ENCODE measurements at places on chromosomes 5 and 9.
A peak's percentile ranks its signal among the peaks of the same experiment; 100 is the strongest.

DNA sequence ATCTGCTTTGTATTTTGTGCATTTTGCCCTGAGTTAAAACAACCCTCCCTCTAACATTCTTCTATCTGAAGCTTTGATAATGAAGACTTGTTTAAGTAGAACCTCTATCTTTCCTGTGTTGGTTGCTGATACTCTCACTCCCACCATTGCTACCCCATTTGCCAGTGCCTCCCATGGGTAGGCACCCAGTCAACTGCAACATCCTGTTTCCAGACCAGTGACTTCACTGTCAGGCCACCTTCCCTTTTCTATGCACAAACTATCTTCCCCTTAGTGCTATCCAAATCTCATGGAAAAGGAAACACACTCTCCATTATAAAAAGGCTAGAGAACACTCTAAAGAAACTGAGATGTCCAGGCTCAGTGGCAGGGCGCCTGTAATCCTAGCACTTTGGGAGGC is 5.6 kb upstream of the IARS1 start:
- DNase-seq: no peak

- no peak for DNase-seq
These were observed 17.3 kb downstream of the NAIF1 start for GRCh38 chr9:128049843-128050242.

DNA sequence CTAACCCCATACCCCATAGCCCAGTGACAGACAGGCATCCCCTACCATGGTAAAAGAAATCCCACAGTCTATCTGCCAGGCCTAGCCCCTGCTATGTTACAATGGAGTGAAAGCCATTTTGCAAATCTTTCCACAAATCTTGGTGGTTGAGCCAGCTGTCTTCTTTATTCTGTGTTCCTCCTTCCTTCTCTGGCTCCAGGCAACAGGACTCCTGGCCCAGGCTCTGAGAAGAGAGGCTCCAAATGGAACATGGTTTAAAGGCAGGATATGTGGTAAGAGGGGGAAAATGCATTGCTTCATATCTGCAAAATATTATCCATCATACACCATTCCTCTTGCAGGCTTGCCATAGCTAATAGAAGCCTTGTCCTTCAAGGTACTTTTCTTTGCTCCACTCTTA is 25.2 kb downstream of the FGF1 start:
- DNase-seq: no peak

- no peak for DNase-seq
These were observed 341.2 kb downstream of the CAAP1 start for GRCh38 chr9:26551451-26551850.

GRCh38 chr5:80763873-80764647 is 109.3 kb upstream of the DHFR start:
- no peak for DNase-seq

DNA sequence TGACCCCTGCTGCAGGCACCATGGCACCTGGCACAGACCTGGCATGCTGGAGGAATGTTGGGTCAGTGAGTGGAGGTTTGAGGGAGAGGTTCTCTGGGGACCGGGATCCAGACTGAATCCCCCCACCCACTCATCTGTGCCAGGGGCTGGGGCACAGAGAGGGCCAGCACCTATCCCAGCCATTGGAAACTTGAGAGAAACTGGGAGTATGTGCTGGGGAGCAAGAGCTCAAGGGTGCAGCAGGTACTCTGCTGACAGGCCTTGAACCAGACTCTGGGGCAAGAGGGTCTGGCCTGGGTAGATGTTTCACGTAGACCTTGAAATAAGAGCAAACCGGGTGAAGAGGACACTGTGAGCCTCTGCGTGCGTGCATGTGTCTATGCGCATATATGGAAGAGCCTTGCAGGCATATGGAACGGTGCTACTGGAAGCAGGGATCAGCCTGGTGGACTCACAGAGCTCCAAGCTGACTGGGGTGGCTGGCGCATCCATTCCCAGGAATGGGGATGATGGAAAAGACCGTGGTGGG is 8.8 kb downstream of the FGF18 start:
- DNase-seq: no peak

- DNase-seq: no peak
These were observed 117.7 kb downstream of the MARCHF3 start for GRCh38 chr5:126912616-126913200.

GRCh38 chr5:152527358-152528052 is 122.4 kb upstream of the NMUR2 start:
- no peak for DNase-seq

DNA sequence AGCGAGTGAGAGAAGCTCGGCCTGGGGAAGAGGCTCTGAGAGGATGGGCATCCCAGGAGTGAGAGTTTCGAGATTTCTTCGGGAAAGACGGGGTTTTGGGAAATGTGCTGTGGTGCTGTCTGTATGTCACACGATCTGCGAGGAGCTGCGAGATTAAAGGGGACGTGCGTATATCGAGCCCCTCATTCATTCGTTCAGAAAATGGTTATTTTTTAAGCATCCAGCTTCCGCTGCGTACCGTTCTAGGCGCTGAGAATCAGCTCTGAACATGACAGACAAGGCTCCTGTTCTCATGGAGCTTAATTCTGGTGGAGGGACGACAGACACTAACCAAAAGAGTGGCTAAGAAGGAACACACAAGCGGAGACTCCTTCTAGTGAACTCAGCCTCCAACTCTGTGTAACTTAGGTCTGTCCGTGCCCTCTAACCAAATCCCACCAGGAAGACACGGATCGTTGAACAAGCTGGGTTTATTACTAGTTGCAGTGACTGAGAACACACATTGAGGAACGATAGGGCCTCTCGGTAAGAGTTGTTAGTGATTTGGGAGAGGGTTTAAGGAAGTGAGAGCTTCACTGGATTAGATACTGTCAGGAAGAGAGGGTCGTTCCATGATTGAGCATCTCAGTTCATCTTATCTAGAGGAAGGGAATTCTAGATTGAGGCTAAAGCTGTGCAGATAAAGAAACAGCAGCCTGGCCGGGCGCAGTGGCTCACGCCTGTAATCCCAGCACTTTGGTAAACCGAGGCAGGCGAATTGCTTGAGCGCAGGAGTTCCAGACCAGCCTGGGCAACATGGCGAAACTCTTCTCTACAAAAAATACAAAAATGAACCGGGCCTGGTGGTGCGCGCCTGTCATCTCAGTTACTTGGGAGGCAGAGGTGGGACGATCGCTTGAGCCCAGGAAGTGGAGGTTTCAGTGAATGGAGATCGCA is 1.0 kb upstream of the FBXW11 start:
- DNase-seq: no peak

GRCh38 chr9:134346151-134346550 is 19.9 kb downstream of the RXRA start:
- no peak for DNase-seq

DNA sequence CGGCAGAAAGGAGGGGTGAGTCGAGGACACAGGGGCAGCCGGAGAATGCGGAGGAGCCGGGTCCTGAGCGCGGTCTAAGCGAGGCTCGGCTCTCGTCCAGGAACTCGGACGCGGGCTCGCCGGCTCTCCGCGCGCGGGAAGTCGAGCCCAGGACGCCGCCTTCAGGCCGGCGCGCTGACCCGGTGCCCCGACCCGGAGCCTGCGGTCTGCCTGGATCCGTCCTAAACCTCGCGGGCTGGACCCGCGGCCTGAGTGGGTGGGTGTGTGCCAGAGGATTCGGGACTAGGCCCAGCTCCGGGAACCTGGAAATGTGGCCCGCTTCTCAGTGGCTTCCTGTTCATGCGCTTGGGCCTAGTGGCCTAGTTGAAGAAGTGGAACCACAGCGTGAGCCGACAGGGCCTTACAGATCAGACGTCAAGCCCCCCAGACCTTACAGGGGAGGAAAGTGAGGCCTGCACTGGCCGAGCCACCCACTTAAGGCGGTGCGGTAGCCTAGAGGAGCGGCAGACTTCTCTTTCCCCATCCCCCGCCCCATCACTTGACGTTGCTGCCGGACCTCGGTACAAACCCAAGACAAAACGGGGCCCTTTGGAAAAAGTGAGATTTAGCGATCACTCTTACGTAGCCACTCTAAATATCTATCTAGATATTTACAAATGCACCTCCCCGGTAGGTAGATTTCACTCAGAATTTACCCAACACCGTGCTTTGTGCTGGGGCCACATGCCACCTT is 1.2 kb downstream of the CDKN2B-AS1 start:
- peak; percentile 53 for DNase-seq

DNA sequence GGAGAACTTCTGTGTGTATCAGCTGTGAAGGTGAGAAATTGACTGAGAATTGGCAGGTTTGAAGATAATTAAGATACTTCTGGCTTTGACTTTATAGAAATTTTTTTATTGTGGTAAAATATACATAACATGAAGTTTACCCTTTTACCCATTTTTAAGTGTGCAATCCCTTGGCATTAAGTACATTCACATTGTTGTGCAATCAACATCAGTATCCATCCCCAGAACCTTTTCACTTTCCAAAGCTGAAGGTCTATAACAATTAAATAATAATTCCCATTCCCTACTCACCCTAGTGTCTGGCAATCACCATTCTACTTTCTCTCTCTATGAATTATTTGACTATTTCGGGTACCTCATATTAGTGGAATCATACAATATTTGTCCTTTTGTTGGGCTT is 69.9 kb downstream of the ACTBL2 start:
- no peak for DNase-seq

DNA sequence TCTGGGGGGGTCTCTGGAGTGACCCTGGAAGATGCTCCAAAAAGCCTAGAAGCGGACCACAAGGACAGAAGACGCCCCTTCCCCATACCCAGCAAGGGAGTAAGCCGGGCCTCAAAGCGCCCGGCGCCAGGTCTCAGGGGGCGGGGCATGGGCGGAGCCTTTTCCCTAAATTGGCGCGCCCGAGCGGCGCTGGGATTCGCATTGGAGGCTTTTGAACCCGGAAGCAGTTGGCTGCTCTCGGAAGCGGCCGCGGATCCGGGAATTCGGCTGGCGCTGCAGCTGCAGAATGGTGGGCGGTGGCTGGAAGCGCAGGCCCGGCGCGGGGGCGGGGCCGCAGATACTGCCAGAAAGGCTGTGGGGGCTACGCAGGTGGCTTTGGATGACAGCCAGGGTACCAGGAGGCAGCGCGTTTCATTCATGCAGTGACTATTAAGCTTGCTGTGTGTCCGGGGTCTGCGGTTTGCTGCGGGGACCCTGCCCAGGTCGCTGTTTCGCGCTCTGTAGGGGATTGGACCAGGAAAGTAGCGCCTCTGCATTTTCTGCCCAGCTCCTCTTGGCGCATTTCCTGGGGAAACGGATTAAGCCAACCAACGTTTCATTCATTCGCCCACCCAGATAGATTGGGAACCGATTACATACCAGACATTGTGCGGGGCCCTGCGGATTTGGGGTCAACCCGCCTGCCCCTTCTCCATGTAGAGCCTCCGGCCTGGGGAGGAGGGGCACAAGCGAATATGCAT is 83.0 kb upstream of the FREM1 start:
- DNase-seq: peak; percentile 92

DNA sequence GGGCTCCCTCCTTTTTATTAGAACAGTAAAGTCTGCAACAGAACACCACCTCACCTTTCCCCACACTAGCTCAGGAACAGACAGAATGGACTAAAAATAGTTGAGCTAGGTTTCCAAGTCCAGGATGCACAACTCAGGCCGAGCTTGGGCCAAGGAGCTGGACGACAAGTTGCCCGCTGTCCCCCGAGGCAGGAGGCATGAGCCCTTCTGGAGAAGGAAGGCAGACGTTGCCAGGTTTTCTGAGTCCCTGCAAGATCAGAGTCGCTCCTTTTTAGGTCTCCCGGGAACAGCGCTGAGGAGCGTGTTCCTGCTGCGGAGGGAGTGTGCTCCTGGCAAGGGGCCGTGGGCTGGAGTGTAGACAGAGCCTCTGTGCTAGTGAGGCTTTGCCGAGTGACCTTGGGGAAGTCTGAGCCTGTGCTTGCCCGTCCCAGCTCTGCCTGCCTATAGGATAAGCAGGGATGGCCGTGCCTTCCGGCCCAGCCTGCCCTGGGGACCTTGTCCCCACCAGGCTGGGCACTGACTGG is 121.6 kb downstream of the WNK2 start:
- DNase-seq: no peak

DNA sequence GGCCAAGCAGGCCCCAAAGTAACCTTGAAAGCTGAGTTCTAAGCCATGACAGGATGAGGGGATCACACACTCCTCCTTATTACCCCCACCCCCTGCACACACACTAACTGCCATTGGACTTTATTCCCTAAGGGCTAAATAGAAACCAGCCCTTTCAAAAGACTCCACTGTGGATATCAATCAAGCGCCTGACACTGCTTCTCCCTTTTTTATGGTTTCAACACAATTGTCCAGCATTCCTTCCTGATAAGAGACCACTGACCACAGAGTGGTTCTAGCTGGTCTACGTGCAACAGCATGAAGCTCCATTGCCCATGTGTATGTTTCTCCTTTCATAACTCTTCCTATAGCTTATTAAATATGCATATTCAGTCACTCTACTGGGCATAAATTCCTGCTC is 34.7 kb downstream of the PAEP start:
- no peak for DNase-seq

DNA sequence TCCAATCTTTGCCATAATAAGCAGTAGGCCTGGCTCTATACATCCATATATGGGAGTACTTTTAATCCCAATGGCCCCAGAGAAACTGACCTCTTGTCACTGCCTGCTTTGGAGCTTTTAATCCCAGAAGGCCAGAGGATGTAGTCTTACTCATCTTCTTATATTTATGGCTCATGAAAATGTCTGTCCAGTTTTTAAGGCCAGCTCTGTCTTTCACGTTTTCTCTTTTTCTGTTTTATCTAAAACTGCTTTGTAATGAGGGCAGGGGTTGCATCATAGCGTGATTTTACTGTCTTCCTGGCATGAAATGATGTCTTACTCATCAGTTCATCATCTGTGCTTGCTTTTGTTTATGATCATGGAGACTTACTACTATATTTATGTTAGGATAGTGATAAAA is 1094.9 kb downstream of the MAT2B start:
- no peak for DNase-seq

DNA sequence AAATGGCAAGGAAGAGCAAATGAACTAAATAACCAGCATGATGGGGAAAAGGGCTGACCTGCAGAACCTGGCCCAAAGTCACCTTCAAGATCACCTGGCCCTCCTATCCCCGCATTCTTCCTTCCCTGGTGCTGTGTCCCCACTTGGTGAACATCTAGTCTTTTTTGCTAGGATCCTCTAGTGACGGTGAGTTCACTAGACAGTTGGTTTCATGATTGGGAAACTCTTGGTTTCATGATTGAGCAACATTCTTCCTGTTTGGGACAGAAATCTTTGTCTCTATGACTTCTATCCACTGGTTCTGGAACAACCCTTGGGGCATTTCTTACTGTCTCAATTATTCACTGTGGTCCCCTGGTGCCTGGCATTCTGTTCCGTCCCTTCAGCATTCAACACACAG is 50.2 kb upstream of the DAB2IP start:
- DNase-seq: no peak

DNA sequence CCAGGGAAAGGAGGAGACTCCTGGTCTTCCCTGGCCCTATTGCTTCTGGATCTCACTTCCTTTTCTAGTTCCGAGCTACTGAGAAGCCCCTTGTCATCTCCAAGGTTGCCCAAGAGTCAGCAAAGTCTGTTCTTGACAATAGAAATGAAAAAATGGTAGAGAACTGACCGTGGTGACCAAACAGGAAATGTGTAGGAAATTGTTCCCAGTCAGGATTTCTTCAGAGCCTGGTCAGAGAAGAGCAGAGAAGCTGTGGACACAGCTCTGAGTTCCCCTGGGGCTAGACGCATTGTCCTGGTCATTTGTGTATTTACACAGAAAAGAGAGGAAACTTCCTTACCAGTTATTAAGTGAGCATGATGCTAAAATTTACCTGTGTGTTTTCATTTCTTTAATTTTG is 35.6 kb downstream of the S1PR3 start:
- no peak for DNase-seq

Measured in left cardiac atrium (tissue), 4 donors.